ENCODE measurements at places on chromosomes 4 and X. TPM values are rescaled to one million over a fixed set of nuclear protein-coding genes. Genes with fewer than 3 reads are reported as not detected.

Gene BMPR1B
- not detected for polyA plus RNA-seq

DNA sequence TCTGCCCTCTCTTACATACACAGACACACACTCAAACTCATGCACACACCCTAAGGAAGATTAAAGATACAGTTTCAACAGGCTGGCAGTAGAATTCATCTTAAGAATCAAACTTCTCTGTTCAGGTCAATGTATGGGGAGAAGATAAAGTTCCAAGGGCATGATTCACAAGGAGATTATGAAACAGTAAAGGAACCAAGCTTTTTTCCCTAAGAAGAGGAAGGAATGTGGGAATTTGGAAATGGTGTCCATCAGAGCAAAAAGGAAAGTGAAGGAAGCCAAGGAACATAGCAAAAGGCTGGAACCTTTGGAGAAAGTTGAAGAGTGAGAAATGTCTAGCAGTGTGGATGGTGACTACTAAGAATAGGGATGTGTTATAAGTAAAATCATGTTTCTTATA, 191.0 kb upstream of the NPY2R start:
- H3K4me1 ChIP-seq, result no peaks in the 10 kb centered on the region
- no peaks in the 10 kb centered on the region for H3K36me3 ChIP-seq
- no peaks in the 10 kb centered on the region for H3K27me3 ChIP-seq
- H3K27ac ChIP-seq, result no peak overlapping the region

- no peaks in the 10 kb centered on the region for H3K36me3 ChIP-seq
- H3K4me1 ChIP-seq, result no peaks in the 10 kb centered on the region
Measured at GRCh38 chr4:83179205-83179604, 64.7 kb upstream of the PLAC8 start.

GRCh38 chrX:151000861-151001331, 17.8 kb downstream of the HMGB3 start:
- H3K4me3 ChIP-seq, result no peak overlapping the region
- no peaks in the 10 kb centered on the region for H3K27me3 ChIP-seq
- no peaks in the 10 kb centered on the region for H3K36me3 ChIP-seq
- no peak overlapping the region for H3K27ac ChIP-seq
- no peak for DNase-seq

GRCh38 chrX:70479247-70479921, 34.7 kb downstream of the DLG3 start:
- no peaks in the 10 kb centered on the region for H3K27me3 ChIP-seq
- H3K36me3 ChIP-seq, result peaks cover 26% of the 10 kb centered on the region
- no peak for DNase-seq

DNA sequence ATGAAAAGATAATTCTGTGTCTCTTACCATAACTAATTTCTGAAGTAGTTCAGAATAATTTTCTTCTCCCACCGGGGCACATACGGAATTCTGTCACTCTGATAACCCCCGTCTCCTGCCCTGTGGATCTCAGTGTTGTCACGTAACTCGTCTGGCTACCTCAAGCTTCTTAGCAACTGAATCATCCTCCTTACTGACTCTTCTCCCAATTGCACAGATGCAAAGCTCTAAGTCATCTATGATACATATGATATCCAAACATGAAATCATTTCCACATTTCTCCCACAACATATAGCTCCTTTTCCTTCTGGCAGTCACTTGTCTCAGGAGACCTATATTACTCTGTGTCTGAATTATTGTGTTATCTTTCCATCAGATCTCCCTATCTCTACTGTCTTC, 1043.1 kb upstream of the TENM3 start:
- no peak overlapping the region for H3K4me3 ChIP-seq
- no peaks in the 10 kb centered on the region for H3K36me3 ChIP-seq
- H3K4me1 ChIP-seq, result no peaks in the 10 kb centered on the region
- no peaks in the 10 kb centered on the region for H3K27me3 ChIP-seq
- H3K27ac ChIP-seq, result no peak overlapping the region

All from CD4-positive, CD25-positive, alpha-beta regulatory T cell (primary cell).